ENCODE measurements at places on chromosomes 3 and 15.

- peak; percentile 6 for DNase-seq
Measured at GRCh38 chr15:45458746-45459403, 63.7 kb downstream of the SLC30A4 start.

- no peak for DNase-seq
Measured at GRCh38 chr3:56351537-56351936, 116.7 kb downstream of the ERC2 start.

GRCh38 chr3:180229113-180229512 lies 192.4 kb upstream of the PEX5L start:
- no peak for DNase-seq

DNA sequence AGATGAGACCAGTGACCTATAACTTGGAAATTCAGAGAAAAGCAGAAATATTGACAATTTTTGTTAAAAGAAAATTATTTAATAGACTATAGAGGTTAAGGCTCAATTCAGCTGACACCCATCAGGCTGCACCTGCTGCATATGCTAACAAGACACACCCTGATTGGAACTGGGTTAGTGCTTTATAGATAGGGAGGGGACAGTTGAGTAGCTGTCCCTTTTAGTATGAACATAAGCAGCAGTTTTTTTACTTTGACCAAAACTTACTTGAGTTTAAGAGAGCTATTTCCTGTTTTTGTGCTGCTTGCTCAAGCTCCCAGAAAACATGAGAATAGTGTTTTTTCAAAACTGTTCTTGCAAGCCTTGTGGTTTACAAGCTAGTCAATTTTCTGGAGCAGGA lies 292.6 kb downstream of the LRRC3B start:
- no peak for DNase-seq

DNA sequence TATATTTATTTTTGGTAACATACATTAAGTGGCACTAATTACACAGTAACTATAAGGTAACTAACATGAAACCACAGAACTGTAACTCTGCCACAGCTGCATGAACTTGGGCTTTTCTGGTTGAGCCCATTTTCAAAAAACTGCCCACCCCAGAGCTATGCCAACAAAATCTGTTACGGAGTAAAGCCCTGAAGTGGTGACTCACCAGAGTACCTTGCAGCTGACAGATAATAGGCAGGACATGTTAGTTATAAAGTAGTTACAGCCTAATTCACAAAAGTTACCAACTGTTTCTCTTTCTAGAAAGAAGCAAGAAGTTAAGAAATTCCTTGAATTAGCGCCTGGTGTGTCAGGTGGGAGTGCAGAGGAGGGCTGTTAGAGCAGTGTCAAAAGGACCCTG lies 1.5 kb upstream of the GPX1 start:
- no peak for DNase-seq

- DNase-seq: no peak
Measured at GRCh38 chr3:128253150-128253549, 99.9 kb downstream of the EEFSEC start.

DNA sequence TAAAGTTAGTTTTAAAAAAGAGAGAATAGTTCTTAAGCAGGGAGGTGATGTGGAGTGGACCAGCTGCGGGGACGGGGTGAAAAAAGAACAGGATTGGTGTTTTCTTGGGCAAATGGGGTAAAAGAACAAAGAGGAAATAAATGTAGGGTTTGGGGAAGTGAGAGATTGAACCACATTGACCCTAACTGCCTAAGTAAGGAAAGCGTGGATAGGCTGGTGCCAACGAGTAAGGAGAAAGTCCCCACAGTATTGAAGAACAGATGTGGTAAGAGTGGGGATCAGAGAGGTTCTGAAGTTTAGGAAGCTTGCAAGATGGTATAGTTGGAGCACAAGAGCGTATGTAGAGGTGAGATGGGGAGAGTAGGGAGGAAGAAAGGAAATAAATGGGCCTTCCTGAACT lies 17.0 kb downstream of the IREB2 start:
- no peak for DNase-seq

DNA sequence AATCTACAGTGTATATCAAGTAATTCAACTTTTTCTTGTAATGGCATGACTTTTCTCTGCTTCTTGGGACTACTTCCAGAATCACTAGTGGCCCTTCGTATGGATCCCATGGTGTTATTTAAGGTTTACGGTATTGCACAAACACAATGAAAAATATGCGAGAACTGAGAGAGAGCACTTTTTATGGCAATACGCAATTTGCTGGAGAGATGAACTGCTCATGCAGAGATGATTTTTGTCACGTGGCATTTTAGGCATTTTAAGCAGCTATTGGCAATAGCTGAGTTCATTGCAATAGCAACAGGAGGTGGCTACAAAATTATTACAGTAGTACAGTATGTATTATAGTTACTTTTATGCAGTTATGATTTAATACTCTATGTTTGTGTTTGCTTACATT lies 294.0 kb downstream of the UBE2E2 start:
- DNase-seq: no peak

- DNase-seq: no peak
Measured at GRCh38 chr3:108983051-108983450, 29.4 kb upstream of the GUCA1C start.
